ENCODE measurements at places on chromosomes 5 and 9.

DNA sequence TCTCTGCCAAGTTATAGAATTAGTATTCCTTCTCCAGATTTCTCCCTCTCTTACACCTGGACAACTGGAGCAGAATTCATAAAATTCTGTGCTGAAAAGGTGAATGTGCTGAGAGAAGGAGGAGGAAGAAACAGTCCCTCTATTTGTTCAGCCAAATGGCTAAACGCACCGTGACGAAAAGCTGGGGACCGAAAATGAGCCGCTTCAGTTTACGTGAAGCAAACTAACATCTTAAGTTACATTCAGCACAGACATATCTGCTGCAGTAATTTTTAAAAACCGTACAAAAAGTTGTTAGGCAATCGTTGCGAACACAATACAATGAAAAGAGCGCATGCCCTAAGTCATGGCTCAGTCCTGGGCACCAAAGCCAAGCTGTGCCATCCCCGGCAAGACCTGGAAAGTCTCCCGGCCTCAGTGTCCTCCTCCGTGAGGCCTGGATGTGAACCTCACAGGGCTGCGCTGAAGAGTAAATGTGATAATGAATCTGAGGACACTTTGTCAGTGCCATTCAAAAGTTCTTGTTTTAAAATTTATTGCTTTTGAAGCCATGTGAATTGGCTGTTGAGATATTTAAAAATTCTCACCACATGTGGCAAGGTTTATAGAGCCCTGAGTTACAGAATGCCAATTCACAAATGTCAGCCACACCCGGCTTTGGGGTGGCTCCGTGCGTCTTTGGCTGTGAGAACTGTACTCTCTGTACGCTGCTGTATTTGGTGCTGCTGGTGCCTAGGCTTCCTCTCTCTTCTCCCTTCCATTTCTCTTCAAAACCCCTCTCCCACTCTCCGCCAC is 46.3 kb downstream of the FAM240B start:
- DNase-seq: no peak

GRCh38 chr5:10735569-10736276 is 25.3 kb downstream of the DAP start:
- no peak for DNase-seq

DNA sequence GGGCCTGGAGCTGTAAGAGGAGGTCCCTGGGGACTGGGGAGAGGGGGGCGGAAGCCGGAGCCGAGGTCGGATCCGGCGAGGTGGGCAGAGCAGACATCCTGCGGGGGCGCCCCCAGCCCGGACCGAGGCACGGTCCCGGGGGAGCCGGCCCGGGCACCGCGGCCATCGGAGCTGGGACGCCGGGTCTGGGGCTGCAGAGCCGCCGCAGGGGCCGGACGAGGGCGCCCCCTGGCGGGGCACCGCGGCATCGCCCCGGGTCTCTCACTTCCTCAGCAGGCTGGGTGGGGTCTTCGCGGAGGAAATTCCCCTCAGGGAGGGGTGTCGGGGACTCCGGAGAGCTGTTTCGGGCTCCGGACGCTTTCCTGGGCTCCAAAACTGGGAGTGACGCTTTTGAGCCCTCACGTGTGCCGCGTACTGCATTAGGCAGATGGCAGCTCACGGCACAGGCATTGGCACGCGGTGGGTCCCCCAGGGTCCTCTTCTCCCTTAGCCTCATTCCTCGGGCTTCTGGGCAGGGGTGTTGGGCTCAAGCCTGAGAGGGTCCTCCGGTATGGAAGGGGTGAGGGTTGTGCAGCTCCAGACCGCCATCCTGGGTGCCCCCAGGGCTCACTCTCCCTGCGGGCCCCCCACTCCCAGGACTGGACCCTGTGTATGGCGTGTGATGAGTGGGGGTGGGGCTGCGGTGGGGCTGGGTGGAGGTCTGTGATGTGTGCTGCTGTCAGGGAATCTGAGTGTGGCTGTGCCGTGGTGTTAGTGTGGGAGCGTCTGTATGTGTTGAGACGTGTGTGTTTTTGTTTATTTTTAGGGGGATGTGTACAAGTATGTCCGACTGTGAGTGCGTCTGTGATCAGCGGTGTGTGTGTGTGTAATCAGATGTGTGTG is 29.6 kb downstream of the LHX2 start:
- no peak for DNase-seq

DNA sequence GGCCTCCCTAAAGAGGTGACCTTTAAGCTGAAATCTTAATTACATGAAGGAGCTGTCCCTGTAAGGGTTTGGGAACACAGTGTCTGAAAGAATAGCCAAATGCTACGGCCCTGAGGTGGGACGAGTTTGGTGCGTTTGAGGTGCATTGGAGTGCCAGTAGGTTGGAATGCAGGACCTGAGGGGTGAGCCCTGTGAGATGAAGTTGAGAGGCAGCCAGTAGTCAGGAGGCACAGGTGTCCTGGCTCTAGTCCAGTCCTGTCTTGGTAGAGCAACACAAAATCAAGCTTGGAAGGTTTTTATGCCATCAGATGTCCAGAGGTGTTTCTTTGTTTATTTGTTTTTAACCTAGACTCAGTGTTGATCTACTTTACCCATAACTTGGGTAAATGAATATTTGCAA is 108.5 kb downstream of the ARHGAP26 start:
- no peak for DNase-seq

GRCh38 chr5:151052836-151053235 is 28.0 kb downstream of the TNIP1 start:
- no peak for DNase-seq

DNA sequence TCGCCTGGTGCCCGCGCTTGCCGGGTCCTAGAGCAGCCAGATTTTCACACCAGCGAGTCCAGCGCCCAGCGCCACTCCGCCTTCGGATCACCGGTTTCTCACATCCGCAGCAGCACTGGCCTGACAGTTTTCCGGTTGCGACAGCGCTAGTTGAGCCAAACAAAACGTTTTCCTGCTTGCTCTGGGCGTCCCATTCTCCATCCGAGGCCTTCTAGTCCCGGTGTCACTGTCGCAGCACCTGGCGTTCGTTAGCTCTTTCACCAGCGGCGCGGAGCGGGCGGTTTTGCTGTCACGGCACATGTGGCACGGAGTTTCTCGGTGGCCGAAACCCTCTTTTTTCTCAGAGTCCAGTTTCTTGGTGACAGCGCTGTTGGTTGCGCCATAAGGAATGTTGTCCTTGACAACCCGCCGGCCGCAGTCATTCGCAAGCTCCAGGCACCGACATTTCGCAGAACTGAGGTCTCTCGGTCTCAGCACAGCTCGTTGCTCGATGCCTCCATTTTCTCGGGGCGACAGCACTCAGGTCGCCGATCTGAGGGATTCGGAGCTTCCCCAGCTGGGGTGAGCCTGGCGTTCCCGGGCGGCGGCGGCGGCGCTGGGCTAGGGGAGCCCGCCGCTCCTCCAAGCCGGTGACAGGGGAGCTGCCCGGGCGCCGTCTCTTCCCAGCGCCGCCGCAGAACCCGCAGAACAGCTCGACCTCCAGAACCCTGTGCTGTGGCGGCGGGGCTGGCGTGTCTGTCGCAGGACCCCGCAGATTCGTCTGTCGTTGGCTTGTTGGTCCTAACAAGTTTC is 47.8 kb downstream of the ANXA2R start:
- DNase-seq: no peak

GRCh38 chr5:93224624-93225023 is 356.4 kb downstream of the NR2F1-AS1 start:
- DNase-seq: no peak

GRCh38 chr5:132259069-132259851 is 1.8 kb downstream of the PDLIM4 start:
- DNase-seq: no peak

- no peak for DNase-seq
Observed at GRCh38 chr5:6510132-6510531, 61.5 kb downstream of the UBE2QL1 start.

- no peak for DNase-seq
Observed at GRCh38 chr5:74241751-74242140, 398.8 kb downstream of the ENC1 start.

GRCh38 chr9:4615778-4616177 is 46.3 kb upstream of the PLPP6 start:
- no peak for DNase-seq

DNA sequence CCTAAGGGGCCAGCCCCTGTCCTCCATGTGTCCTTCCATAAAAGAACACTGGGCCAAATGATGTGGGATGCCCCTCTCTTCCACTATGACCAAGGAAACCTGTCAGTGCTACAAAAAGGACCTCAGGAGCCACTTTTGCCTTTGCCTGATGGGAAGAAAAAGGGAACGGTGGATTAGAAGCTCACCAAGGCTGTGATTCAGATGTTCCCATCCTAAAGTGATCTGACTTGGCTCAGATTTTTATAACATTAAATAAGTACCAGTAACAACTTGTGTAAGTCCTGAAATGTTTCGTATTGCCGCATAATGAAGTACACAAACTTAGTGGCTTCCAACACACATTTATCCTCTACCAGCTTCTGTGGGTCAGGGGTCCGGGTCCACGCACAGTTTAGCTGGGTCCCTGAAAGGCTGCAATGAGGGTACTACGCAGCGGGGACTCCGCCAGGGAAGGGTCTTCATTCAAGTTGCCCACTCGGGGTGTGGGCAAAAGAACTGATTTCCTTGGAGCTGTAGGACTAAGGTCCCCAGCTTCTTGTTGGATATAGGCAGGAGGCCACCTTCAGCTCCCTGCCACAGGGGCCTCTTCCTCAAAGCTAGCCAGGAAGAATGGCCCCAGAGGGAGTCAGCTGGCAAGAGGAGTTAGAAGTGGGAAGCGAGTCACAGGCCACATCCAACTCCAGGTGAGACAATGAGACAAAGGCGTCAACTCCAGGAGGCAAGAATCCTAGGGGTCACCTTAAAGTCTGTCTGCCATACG is 60.4 kb downstream of the RAPGEF1 start:
- no peak for DNase-seq

GRCh38 chr5:118017536-118017935 is 970.8 kb downstream of the DTWD2 start:
- DNase-seq: no peak

- no peak for DNase-seq
Observed at GRCh38 chr5:115542086-115542485, 2.5 kb downstream of the FEM1C start.
